Esophagus mucosa (tissue), 1 donor: ENCODE measurements at places on chromosomes 1 and 21. TPM values are rescaled to one million over a fixed set of nuclear protein-coding genes. Genes with fewer than 3 reads are reported as not detected.
A peak's percentile ranks its signal among the peaks of the same experiment; 100 is the strongest.

GRCh38 chr1:215044151-215044550, 38.4 kb upstream of the KCNK2 start:
- no peak for ATAC-seq

DNA sequence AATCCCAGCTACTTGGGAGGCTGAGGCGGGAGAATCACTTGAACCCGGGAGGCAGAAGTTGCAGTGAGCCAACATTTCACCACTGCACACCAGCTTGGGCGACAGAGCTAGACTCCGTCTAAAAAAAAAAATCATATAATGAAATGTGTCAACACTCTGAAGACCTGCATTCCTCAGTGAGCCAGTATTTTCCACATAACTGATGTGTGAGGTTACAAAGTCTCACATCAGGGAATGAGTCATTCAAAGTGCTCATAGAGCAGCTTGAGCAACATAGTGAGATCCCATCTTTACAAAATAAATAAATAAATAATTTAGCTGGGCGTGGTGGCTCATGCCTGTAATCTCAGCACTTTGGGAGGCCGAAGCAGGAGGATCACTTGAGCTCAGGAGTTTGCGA, 65.5 kb downstream of the CASZ1 start:
- peak; percentile 72 for ATAC-seq

DNA sequence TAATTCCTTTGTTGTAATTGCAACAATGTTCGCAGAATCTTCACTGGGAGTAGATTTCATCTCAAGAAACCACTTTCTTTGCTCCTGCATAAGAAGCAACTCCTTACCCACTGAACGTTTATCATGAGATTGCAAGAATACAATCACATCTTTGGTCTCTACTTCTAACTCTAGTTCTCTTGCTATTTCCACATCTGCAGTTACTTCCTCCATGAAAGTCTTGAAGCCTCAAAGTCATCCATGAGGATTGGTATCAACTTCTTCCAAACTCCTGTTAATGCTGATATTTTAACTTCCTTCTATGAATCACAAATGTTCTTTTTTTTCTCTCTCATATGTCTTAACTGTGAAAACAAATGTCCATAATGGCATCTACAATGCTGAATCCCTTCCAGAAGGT, 118.6 kb upstream of the RAB4A start:
- no peak for ATAC-seq

Gene FLG2
- total RNA-seq = not detected

- ATAC-seq = peak; percentile 77
These were observed at the start of gene WNT4 for GRCh38 chr1:22143065-22144033. TSS of gene WNT4 (minus strand) at chr1:22143097. CDS start at chr1:22142922, 175 bp downstream.

DNA sequence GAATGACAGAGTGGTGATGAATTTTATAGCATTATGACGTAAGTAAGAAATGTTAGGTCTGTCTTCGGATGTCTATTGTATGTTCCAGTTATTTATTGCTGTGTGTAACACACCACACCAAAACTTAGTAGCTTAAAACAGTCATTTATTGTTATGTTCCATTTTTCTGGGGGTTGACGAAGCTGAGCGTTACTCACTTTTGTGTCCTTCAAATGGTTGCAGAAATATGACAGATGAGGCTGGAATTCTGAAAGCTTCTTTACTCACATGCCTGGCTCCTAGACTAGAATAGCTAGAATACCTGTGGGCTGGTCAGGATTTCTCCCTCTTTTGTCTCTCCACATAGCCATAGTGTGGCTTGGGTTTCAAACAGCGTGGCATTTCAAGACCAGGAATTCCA, 62.1 kb upstream of the S1PR1 start:
- no peak for ATAC-seq

DNA sequence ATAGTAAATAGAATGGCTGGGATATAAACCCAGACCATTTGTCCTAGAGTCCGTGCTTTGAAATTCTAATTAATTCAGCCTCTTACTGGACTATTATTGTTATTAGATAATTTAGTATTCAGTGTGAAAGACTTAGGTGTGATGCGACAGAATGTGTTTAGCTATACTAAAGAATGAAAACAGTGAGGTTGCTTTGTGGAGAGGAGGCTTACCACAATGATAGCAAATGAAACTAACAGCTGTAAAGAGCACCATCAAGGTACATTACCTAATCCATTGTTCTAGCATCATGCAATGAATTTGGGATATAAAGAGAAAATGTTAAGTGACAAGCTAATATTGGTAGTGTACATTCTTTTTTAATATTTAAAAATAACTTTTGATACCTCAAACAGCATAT, 911.1 kb downstream of the KCNT2 start:
- no peak for ATAC-seq

GRCh38 chr1:68268896-68269483, 36.7 kb upstream of the WLS start:
- ATAC-seq = no peak

GRCh38 chr1:177629526-177629925, 340.3 kb downstream of the SEC16B start:
- no peak for ATAC-seq

DNA sequence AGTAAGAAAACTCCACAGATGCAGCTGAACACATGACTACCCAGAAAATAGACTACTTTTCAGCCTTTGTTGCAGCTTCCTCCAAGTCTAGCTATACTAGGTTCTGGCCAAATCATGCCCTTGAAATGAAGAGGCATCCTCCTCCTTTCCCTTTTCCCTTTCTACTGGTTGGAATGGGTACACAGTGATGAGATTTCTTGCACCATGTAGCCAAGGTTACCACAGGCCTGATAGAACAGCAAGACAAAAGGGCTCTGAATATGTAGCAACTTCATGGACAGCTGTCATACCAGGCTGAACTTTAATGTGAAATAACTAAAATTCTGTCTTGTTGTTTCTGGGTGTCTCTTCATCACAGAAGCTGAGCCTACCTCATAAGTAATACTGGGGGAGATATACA, 146.5 kb downstream of the PDE4B start:
- ATAC-seq = no peak

GRCh38 chr21:35035116-35035515, 14.0 kb downstream of the RUNX1 start:
- no peak for ATAC-seq

Gene CELA2A
- 0.36 TPM for total RNA-seq

- no peak for ATAC-seq
These were observed 1.1 kb downstream of the CRABP2 start for GRCh38 chr1:156704166-156704711.

DNA sequence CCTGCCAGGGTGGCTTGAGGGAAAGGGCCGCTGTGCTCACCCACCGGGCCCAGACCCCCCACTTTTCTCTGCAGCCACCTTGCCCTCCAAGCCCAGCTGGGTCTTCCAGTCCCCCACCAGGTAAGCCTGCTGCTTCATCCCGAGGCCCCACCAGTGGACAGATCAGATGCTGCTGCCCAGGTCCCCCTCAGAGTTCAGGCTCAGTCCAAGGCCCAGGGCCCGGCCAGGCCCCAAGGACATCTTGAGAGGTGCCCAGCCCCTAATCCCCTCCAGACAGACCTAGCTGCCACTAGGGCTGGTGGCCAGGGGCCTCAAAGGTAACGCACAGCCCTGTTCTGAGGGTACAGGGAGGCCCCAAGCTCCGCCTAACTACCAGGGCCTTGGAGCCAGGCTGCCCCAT, 58.6 kb downstream of the MEGF6 start:
- ATAC-seq = no peak

- ATAC-seq = no peak
These were observed 2.6 kb upstream of the SH3BGRL3 start for GRCh38 chr1:26277261-26277661.

Gene ASH1L
- 25.3 TPM for total RNA-seq

DNA sequence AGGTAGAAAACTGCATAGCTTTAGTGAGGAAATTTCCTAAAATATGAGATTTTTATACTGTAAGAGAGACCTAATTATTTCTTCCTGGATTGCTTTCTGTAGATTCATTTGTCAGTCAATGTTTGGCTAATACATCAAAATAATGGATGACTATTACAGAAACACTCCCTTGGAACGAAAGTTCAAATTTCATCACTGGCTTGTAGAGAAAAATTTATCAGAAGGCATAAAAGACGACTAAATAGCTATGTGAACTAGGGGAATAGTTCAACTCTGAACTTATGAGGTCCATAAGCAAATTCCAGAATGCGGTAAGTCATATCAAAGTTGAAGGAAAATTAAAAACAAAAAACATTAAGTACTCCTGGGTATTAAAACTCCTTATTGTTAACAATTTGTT, 36.0 kb downstream of the WNT2B start:
- ATAC-seq = peak; percentile 29

DNA sequence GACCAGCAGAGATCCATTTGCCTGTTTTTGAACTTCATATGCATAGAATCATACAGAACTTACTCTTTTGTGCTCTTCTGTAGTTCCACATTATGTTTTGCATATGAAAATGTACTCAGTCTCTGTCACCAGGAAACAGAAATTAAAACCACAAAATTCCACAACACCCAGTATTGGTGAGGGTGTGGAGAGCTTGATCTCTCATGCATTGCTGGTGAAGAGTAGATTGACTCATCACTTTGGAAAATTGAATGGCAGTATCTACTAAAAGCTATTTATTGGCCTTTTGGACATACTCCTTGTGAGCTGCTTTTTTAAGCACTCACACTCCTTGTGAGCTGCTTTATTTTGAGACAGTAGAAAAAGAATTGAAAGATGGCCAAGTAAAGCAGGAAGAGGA, 43.3 kb downstream of the VTCN1 start:
- ATAC-seq = peak; percentile 55

DNA sequence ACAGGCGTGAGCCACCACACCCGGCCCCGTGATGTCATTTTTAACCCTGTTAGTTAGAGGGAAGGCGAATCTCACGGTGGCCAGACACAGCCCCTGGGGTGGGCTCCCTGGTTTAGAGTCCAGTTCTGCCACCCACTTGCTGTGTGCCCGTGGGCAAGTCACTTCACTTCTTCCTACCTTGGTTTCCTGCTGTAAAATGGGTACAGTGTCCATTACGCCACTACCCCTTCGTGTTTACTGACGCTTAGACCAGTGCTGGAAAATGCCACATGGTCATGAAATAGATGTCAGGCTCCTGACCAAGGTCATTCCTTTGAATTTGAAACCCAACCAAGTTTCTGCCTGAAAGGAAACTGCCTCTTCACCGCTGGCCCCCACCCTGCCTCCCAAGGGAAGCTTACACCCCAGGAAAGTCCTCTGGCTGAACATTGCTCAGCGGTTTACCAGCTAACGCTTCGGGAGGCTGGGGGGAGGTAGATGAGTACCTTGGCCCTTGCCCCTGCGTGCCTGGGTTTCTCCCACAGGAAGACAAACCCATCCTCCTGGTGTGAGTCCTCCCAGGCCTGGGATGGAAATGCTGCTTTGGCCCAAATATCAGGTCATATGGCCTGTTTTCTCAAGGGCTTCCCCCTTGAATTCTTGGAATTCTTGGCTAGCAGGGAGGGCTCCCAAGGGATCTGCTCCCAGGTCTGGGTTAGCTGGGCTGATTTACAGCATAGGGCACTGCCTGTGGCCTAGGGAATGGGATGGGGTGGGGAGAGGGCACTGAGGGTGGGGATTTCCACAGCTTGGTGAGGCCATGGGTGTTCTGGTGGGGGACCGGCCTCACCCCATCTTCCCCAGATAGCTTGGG, 7.6 kb upstream of the AADACL4 start:
- peak; percentile 23 for ATAC-seq

GRCh38 chr1:153569465-153569864, 3.8 kb upstream of the S100A2 start:
- ATAC-seq = no peak

Gene UBL4B
- not detected for total RNA-seq

- ATAC-seq = peak; percentile 92
These were observed 56.4 kb downstream of the HLCS start for GRCh38 chr21:36909901-36910561.

- no peak for ATAC-seq
These were observed 34.4 kb downstream of the ADAMTS1 start for GRCh38 chr21:26810676-26811415.

Gene FCRL6
- total RNA-seq = not detected

Gene C1orf159
- total RNA-seq = 9.4 TPM

DNA sequence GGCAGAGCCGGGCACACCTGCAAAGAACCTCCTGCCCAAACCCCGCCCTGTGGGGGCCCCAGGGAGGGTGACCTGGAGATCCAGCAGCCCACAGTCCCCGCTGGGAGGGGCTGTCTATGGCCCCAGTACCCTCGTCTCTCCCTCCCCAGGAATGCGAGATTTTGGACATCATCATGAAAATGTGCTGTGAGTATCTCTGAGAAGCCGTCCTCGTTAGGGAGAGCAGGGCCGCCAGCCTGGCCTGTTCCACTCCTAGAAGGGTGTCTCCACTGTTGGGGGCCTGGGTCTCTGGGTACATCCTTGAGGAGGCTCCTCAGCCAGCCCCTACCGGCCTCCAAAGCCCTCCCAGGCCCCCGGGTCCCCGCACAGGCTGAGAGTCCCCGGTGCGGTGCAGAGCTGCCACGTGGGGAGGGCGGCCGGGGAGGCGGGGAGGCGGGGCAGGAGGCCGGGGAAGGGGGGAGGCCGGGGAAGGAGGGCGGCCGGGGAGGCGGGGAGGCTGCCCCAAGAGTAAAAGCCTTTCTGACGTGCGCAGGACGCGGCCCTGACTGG, 18.7 kb downstream of the COL6A1 start:
- no peak for ATAC-seq

Gene FCGR1A
- 0.40 TPM for total RNA-seq

Gene CCDC17
- 2.5 TPM for total RNA-seq

DNA sequence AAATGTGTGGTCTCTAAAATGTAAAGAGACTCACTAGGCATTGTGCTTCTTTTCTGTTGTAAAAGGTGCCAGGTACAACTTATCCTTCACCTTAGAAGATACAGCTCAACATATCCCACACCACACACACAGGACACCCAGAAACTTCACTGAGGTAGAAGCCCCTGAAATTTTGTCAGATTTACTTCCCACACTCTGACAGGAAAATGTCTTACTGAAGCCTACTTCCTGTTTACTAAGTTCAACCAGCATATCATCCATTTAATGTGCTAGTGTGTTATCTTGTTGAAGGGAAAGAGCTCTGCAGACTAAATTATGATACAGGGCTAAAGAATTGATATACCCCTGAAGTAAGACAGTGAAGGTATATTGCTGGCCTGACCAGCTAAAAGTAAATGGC, 39.9 kb upstream of the INSL5 start:
- no peak for ATAC-seq

- no peak for ATAC-seq
These were observed 88.8 kb downstream of the LAMC2 start for GRCh38 chr1:183274836-183275235.

DNA sequence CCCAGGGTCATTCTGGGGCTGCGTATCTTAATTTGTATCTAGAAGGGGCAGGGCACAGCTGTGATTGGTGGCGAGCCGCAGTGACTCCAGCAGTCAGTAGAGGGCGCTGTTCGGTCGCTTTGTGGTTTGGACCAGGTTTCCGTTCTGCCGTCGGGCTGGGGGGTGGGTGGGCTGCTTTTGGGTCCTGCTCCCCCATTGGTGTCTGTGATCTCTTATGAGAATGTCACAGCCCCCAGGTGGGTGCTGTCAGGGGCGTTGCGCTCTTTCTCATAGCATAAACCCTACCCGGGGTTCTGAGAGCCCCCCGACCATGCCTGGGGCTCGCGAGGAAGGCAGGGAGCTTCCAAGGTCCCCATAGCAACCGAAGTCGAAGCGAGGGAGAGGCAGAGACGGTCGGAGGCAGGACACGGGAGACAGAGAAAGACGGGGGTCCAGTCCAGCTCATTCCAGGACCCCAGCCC, 5.4 kb downstream of the TFF3 start:
- ATAC-seq = peak; percentile 62
